ENCODE measurements at places on chromosomes 11 and 22. TPM values are rescaled to one million over a fixed set of nuclear protein-coding genes. Genes with fewer than 3 reads are reported as not detected.

- DNase-seq: peak; percentile 78
These were observed 423.0 kb downstream of the DYNC2H1 start for GRCh38 chr11:103532133-103532788.

DNA sequence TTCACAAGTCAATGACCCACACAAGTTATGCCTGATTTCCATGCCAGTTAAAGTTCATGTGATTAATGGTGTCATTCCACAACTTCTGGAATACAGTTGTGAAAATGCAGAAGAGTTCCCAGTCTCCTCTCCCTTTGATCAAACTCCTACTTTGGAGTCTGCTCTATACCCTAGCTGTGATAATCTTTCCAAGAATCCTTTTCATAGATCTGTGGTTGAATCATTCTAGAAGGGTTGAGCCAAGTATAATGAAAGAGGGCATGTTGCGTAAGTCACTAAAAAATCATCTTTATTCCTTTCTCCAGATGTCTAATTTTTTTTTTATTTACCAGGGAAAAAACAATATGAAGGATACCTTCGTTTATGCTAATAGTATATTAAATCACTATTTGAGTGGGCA lies 89.7 kb upstream of the CARD18 start:
- peak; percentile 59 for DNase-seq

DNA sequence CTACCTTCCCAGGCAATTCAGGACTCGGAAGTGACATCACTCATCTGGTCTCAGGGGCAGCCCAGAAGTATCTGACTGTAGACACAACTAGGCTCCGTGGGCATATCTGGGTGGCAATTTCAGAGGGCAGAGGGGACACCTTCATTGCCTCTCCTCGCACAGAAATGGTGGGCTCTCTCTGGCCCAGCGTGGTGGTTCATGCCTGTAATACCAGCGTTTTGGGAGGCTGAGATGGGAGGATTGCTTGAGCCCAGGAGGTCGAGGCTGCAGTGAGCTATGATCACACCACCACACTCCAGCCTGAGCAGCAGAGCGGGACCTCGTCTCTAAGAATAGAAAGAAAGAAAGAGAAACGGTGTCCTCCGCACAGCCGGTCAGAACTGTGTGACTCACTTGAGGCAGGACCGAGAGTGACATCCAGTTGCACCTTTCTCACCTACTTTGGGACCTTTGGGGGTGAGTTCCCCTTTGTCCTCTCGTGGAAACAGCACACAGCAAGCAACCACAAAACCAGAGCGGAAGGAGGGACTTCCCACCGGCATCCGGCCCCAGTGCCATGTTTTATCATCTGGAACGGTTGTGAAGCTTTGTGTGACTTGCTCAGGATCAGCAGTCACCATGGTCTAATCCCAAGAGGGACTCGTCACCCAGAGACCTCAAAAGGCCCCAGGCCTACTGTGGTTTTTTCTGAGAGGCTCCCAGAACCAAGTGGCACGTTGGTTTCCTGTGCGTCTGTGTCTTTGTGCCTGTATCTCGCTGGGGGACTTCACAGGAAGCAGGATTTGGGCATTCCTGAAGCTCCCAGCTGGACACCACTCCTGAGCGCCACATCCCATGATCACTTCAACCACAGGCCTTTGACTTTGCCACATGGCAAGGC lies 38.4 kb upstream of the EMID1 start:
- DNase-seq: no peak

DNA sequence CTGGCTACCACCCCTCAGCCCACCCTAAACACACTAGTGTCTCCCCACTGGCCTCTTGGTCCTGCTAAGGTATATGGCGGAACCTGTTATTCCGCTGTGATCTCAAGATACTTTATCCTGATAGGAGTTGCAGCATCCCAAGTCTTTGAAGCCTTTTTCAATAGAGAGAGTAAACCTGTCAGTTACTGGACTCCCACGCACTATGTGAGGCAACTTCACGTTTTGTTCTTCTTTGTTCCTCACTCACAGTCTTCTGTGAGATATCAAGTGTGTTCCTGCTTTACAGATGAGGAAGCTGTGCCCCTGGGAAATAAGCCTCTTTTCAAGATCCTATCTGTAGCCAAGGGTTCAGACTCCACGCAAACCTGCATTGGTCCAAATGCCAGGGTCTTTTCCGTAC lies 127.8 kb downstream of the MYO18B start:
- DNase-seq: no peak

GRCh38 chr11:118434553-118435289 lies 1.6 kb upstream of the KMT2A start:
- DNase-seq: peak; percentile 81

DNA sequence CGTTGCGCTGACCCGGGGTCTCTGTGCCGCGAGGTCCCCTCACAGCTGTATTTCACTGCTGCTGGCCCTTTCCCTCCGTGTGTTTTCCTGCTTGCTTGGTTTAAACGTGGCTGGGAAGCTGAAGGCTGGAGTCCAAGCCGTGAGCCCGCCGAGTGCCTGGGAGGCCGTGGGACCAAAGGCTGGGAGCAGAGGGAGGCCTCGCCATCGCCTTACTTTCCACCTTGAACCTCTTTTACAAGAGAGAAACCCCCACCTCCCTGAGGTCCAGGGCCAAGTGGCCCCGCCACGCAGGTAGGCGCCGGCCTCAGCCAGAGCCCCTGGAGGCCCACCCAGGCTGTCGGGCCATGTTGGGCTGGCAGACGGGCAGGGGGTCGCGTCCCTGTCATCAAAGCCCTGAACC lies 411.6 kb downstream of the TBC1D22A start:
- DNase-seq: no peak

Gene C11orf86
- not detected for total RNA-seq
